ENCODE measurements at places on chromosomes 1 and 21. TPM values are rescaled to one million over a fixed set of nuclear protein-coding genes. Genes with fewer than 3 reads are reported as not detected.

SHE gene
- 13.3 TPM for total RNA-seq

PTBP2 gene
- 50.0 TPM for total RNA-seq

CDC42 gene
- total RNA-seq: 326 TPM

TTC22 gene
- 14.9 TPM for total RNA-seq

CELA3B gene
- total RNA-seq: not detected

ELF3 gene
- 1,345 TPM for total RNA-seq

LIN28A gene
- total RNA-seq: not detected

TTC4 gene
- total RNA-seq: 24.8 TPM

CDC42SE1 gene
- total RNA-seq: 172 TPM

CNIH3 gene
- total RNA-seq: 5.3 TPM
